A673 (cell line): ENCODE measurements at places on chromosomes 3 and 15. TPM values are rescaled to one million over a fixed set of nuclear protein-coding genes. Genes with fewer than 3 reads are reported as not detected.

DNA sequence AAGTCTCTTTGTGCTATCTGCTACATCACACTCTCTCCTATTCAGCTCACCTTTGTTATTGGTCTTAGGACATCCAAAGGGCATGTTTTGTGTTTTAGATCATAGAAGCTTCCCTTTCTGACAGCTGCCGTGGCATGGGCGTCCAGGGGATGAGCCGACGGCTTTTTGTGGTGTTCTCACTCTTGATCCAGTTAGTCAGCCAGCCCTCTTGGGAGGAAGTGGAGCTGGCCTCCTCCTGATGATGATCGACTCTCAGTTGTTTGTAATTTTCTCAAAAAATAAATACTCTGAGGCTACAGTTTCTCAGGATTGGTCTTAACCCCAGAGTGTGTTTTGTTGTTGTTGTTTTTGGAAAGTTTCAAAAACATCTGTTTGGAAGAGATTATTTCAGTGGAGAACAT, 34.4 kb downstream of the BOC start:
- DNase-seq = no peak

- no peak for DNase-seq
These were observed 126.9 kb upstream of the SLC7A14 start for GRCh38 chr3:170712798-170713197.

GRCh38 chr15:84911879-84912660, 27.6 kb downstream of the SLC28A1 start:
- DNase-seq = no peak

PRR20G gene
- total RNA-seq = not detected in 2 replicates

LDHAL6B gene
- total RNA-seq = not detected in 2 replicates

P3H2 gene
- total RNA-seq = 19.6 and 21.7 TPM in 2 replicates

EXOSC7 gene
- 47.4 and 57.3 TPM in 2 replicates for total RNA-seq
